Spinal cord (tissue), 10 donors: ENCODE measurements at places on chromosomes 3 and 15. TPM values are rescaled to one million over a fixed set of nuclear protein-coding genes. Genes with fewer than 3 reads are reported as not detected.

NEO1 gene
- polyA plus RNA-seq = 121 TPM

PARP15 gene
- 0.49 TPM for polyA plus RNA-seq

RBP2 gene
- 0.23 TPM for polyA plus RNA-seq

- DNase-seq = no peak
Measured at GRCh38 chr3:197426121-197426566, 127.7 kb upstream of the DLG1 start.

GRCh38 chr3:151871639-151872468 lies 1.6 kb upstream of the SUCNR1 start:
- DNase-seq = no peak

DNA sequence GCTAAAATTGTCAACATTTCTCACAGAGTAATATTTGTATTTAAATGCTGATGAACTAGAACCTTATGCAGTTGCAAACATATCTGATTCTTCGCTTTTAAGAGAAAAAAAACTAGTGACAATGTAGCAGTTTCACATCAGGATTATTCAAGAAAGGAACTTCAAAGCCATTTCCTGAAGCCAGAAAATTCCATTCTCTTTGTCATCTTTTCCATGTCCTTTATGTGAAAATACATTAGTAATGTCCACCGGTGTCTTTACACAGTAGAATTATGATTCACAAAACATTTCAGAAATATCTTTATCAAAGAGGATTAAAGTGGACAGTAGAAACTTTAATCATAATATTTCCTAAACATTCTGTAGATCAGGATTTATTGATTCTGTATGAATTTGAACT lies 12.7 kb upstream of the LXN start:
- no peak for DNase-seq

DNA sequence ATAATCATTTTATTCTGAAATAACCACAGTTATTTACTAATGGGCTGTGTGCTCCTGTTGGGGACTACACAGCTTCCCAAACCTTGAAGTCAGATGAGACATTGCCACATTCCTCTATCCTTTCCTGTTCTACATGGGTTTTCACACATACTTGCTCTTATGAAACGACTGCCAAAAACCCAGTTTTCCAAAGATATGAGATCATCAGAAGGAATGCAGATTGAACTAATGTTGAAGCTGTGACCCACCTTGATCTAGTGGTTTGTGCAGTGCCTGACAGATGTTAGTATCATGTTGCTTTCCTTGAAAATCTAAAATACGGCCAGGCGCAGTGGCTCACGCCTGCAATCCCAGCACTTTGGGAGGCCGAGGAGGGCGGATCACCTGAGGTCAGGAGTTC lies 144.6 kb downstream of the VGLL4 start:
- DNase-seq = no peak

- no peak for DNase-seq
Measured at GRCh38 chr3:100971798-100972197, 21.4 kb downstream of the ABI3BP start.

GRCh38 chr3:40876009-40876408 lies 323.3 kb upstream of the CTNNB1 start:
- DNase-seq = no peak

CPN2 gene
- polyA plus RNA-seq = not detected

GRCh38 chr3:28317438-28318022 lies 31.0 kb upstream of the ZCWPW2 start:
- DNase-seq = no peak

DNA sequence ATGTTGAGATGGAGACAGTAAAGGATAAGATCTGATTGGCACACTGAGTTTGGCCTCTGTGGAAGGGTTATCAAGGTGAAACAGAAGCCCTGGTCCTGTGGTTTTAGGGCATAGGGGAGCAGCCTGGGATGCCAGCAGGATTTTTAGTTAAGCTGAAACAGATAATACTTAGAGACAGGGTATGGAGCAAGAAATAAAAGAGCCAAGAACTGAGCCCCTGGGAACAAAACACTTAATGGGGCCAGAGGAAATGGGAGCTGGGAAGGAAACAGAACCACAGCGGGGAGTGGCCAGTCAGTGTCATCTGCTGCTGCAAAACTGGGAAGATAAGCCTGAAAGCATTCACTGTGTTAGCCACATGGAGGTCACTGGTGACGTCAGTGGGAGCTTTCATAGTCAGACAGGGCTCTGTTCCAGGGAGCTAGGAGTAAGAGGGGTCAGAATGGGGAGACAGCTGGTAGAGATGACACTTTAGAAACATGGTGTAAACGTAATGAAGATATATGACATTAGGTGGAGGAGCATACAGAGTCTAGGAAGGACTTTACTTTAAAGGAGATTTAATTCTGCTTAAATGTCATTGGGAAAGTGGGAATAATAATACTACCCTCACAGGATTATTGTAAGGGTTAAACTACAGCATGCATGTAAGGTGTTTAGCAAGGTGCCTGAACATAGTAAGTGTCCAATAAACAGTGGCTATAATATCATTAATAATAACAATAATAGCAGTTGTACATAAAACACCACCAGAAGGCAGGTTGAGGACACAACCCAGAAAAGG lies 172.7 kb upstream of the CTNNB1 start:
- peak; percentile 15 for DNase-seq

- no peak for DNase-seq
Measured at GRCh38 chr15:84973492-84974460, 7.9 kb upstream of the PDE8A start.

DNA sequence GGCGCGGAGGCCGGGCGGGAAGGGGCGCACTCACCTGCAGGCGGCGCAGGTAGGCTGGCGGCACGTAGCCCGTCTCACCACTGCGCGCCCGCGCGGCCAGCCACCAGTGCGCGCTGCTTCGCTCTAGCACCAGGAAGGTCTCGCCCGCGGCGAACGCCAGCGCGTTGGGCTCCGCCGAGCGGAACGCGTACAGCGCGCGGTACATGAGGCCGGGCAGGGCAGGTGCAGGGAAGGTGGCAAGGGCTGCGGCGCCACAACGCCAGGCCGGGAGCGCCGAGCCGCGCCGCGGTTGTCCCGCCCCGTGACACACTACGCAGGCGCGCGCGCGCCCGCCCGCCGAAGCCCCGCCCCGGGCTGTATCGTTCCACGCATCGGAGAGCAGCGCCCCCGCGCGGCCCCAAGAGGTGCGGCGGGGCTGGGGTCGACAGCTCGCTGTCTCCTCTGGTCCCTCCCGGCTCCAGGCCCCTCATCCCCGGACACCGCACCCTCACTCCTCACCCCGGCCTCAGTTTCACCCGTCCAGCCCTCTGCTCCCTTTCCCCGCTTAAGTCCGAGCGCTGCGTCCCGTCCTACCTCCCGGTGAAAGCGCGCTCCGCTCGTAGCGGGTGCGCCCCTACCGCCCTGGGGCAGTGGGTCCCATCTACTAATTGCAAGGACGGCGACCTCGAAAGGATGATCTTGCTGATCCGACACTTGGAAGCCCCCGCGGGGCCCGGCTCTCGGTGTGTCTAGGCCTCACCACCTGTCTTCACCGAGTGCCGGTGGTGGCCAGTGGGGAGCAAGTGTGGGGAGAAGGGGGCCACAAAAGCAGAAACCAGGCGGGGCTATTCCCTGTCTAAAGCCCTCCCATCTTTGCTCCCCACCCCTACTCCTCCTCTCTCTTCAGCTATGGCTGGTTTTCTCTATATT lies at the start of gene NCKIPSD:
Gene NCKIPSD, minus strand, starts transcription at position 313 of the 909 bp plus-strand sequence. Its CDS starts 108 bp downstream, at position 205.
- peak; percentile 80 for DNase-seq

DNA sequence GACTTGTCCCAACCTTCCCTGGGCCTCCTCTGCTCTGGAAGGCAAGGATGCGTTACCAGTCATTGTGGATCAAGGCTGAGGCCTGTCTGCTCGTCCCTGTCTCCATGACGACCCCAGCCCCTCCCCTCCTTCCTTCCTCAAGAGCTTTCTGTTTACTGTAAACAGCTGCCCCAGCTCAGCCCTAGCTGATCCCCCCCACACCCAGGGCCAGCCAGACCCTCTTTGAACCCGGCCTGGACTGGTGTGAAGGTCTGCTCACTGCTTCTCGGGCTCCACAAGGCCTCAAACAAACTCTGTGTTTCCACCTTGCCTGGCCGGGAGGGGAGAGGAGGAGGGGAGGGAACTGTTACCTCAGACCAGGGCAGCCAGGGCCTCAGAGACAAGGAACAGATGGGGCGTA lies 16.9 kb downstream of the VPS18 start:
- peak; percentile 64 for DNase-seq

- no peak for DNase-seq
Measured at GRCh38 chr3:39323494-39323893, 6.0 kb upstream of the CCR8 start.

GRCh38 chr3:161690299-161690620 lies 193.7 kb downstream of the OTOL1 start:
- peak; percentile 78 for DNase-seq
